Stimulated activated CD8-positive, alpha-beta memory T cell treated with anti-CD3 and anti-CD28 coated beads, Interleukin-4, amount 100 ng/mL, for 1 hour (primary cell): ENCODE measurements at places on chromosomes 7 and 10.

GRCh38 chr10:105154736-105155135 is 513.6 kb downstream of the SORCS3 start:
- no peak for DNase-seq

GRCh38 chr7:141340991-141341390 is 210.2 kb upstream of the AGK start:
- DNase-seq: no peak

DNA sequence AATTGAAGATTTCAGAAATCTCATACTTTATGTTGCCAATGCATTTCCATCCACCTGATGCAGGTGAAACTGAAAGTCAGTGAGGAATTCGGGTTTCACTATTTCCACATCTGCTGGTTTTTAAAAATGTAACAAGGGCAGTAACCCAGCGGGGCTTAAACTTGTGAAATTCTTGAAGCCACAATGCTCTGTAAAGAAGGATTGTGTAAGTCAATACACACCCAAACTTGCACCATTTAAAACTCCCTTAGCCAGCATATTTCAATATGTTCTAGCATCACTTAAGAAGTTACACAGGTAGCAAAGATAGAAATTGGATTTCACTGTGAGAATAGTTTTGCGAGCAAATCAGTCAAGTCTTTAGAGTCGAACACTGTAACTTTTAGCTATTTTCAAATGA is 386.1 kb downstream of the PLXDC2 start:
- DNase-seq: no peak

DNA sequence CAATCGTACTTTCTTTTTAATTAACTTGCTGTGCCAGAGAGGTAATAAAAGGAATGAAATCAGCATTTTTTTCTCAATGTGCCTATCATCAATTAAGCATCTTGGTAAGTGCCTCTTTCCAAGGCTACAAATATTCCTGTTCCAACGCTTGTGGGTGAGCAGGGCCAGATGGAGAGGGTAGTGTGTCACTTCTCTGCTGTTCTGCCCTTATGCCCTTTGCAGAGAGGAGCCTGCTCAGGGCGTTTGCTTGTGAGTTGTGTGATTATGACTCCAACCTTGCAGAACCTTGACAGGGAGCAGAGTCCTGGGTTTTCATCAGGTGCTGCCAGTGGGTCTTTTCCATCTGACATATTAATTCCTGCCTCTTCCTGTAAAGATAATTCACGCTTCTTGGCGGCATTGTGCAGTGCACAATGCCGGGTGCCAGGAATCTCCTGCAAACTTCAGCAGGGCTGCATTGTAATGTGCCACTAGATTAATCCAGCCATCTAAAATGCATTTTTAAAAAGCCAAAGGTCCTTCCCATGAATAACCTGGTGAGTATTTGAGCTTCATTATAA is 234.4 kb downstream of the ARHGAP12 start:
- no peak for DNase-seq

GRCh38 chr10:80964955-80965614 is 427.4 kb downstream of the SH2D4B start:
- DNase-seq: no peak

- DNase-seq: no peak
Observed at GRCh38 chr7:12930534-12930933, 243.1 kb downstream of the ARL4A start.

DNA sequence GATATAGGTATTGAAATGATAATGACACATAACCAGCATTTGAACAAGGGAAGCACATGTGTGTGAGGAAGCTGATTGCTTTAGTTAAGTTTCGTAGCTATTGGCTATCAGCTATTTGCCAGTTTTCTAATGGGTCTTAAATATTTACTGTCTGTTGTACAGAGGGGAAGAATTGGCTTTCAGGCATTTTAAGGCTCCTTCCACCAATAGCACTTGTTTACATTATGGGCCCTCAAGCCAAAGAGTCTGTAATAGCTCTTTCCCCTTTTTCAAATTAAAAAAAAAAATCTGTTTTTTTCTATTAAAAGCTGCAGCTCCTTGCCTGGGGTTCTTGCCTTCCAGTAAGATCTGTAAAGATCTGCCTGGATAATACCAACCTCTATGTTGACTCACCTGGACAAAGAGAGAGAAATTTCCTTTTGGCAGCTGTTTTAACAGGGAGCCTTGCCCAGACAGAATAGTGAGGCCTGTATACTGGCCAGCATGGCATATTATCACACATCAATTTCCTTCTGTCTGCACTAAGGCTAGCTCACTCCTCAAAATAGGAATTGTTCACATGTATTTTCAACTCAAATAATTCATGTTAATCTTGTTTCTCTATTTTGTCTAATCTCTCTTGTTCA is 104.7 kb upstream of the LRGUK start:
- DNase-seq: no peak

GRCh38 chr10:80894311-80894791 is 356.6 kb downstream of the SH2D4B start:
- no peak for DNase-seq

- no peak for DNase-seq
Observed at GRCh38 chr10:127832501-127832900, 60.2 kb downstream of the CLRN3 start.

DNA sequence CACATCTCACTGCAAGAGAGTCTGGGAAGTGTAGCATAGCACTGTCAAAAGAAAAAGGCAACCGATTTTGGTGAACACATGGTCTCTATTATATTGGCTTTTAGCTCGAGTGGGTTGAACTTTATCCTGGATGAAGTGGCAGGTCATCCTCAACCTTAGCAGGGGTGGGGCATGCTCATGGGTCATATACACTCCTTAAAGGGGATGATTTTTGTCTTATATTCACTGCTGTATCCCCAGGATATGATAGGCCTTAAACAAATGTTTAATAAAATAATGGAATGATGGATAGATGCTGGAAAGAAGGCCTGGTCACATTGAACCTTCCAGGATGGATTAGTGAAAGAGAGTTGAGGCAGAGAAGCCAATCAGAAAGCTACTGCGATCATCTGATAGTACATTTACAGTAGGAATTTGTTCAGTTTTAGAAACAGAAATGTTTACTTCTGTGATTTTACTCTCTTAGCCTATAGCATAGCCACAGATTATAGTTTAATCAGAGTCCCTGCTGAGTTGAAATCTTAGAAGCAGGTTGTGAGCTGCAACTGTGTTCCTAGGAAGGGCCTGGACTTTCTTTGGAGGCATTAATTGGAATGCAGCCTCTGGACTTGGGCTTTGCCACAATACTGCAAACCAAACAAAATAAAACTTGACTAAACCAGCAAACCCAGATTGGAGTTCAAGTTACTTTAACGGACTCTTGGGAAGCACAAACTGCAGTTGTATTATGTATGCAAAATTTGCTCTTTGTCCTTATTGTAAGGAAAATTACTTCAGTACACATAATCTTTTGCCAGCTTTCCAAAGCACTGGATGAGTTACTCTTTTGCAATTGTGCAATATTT is 138.3 kb downstream of the BMPER start:
- no peak for DNase-seq

GRCh38 chr7:30804078-30804661 is 33.0 kb downstream of the MINDY4 start:
- DNase-seq: no peak

DNA sequence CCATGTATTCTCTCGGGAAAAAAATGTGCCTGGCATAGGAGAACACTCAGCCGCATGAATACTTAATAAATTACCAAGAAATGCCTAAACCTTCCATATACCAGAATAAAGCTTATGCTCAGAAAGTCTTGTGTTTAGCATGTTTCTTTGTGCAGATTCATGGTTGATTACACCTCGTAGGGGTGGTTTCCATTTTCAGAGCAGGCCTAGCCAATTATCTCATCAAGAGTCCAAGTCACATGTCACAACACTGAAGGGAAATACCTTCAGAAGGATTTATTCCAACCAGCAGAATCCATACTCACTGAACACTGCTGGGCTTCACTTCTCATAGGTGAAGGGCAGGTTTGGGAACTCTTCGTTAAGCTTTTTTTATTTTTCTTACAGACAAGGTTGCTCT is 539.7 kb downstream of the PLXDC2 start:
- no peak for DNase-seq

- no peak for DNase-seq
Observed at GRCh38 chr10:50322077-50322476, 70.8 kb upstream of the ASAH2 start.

GRCh38 chr10:44967616-44968015 is 8.0 kb downstream of the RASSF4 start:
- no peak for DNase-seq

GRCh38 chr10:20760460-20760859 is 136.7 kb downstream of the NEBL start:
- no peak for DNase-seq

DNA sequence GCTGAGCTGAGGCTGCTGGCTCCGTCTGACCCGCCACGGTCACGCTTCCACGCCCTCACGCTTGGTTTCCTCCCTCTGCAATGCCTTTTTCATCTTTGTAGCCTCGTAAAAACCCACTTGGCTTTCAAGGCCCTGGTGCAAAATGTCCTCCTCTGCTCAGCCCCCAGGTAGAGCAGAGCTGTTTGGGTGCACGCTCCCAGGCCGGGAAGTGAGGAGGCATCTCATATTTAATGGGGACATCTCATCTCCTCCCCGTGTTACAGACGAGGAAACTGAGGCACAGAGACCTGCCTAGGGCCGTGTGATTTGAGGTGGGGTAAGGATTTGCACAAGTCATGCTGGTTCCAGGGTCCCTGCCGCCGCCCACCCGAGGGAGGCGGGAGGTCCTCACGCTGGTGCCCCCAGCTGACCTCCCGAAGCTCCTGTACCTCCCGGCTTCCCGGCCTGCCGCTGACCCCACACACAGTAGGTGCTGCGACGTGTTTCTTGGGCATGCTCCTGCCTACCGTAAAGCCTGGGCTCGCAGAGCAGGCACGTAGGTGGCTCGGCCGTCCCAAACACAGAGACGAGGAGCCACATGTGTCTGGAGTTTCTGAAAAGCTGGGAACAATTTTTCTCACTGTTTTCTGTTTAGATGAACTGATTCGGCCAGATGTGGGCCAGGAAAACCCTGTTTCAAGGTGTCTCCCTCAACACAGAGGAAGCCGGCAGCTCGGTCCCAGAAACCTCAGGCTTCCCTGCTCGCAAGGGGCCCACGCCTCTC is 11.5 kb downstream of the FOXL3 start:
- no peak for DNase-seq

DNA sequence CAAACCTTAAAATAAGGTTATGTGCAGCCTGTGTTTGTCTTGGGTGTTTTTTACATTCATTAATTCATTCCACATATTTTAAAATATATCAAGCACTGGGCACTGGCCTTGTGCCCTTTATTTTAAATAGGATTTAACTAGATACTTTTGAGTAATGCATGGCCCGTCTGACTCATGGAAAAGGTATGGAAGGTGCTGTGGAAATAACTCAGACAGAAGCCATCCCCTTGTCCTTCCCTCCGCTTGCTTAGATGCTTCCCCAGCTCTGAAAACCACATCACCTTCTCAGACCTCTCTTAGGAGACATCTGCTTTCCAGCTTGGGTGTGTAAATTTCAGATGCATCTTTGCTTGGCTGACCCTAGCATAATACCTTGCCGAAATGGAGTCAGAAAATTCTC is 30.5 kb downstream of the SLC18A2 start:
- no peak for DNase-seq

GRCh38 chr7:107047902-107048782 is 3.6 kb downstream of the PRKAR2B start:
- no peak for DNase-seq

DNA sequence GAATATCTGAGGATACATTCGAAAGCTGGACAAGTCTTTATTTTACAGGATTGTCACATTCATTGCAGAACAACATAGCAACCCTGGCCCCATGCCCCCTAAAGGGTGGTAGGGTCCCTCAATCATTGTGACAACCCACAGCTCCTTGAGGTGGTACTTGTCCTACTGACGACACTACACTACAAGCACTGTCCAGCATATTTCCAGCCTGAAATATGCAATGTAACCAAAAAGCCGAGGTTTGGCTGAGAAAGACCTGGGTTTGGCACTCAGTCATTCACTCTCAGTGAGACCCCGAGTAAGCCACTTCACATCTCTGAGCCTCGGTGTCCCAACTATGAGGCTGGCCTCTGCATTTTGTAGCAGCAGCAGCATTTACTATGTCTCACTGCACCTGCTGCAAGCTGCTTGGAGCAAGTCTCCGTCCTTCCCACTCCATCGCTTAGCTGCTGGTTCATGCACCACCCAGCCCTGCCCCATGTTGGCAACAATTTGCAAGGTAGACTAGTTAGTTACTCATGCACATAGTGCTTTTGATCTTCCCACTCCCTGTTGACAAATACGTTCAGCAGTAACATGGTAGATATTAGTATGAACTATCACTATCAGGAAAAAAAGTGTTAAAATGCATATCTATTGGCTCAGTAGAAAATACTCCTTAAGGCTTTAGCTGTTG is 43.6 kb upstream of the TNPO3 start:
- no peak for DNase-seq

GRCh38 chr10:19845503-19846368 is 29.5 kb downstream of the PLXDC2 start:
- DNase-seq: no peak

GRCh38 chr7:49037346-49038210 is 113.2 kb downstream of the CDC14C start:
- no peak for DNase-seq

DNA sequence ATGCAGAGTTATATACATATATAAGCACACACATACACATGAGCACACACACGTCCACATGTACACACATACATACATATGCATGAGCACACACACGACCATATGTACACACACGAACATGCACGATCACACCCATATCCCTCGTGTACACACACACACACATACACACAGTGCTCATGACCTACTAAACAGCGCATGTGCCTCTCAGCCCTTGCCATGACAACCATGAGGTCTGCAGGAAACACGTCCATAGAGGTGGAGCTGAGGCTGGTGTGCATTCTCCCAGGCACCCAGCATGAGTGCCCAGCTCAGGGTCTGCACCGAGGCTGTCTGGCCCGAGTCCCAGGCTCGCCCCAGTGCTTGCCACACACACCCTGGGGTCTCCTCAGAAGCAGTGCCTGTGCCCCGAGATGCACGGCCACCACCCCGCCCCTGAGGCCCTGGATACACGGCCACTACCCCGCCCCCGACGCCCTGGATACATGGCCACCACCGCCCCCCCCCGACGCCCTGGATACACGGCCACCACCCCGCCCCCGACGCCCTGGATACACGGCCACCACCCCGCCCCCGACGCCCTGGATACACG is 529.6 kb downstream of the DNAJB6 start:
- no peak for DNase-seq

DNA sequence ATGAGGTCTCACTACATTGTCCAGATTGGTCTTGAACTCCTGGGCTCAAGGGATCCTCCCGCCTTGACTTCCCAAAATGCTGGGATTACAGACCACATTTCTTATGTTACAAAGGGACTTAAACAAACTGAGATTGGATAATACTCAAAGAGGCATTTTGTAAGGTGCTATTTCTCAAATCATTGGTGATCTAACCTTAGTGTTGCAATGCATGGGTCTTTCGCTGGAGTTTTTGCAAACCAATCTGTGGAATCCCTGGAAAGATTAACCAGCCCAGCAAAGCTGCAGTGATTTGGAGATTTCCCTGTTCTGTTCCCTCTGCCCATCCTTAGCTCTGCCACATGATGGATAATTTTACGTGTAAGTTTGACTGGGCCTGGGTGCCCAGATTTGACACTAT is 20.4 kb upstream of the ECHDC3 start:
- no peak for DNase-seq
